Activated CD4-positive, alpha-beta T cell treated with anti-CD3 and anti-CD28 coated beads, Interleukin-2, amount 10 ng/mL, durations not matched to agents 7 days and 5 days (primary cell): ENCODE measurements at places on chromosomes 1 and 21. TPM values are rescaled to one million over a fixed set of nuclear protein-coding genes. Genes with fewer than 3 reads are reported as not detected.

DNA sequence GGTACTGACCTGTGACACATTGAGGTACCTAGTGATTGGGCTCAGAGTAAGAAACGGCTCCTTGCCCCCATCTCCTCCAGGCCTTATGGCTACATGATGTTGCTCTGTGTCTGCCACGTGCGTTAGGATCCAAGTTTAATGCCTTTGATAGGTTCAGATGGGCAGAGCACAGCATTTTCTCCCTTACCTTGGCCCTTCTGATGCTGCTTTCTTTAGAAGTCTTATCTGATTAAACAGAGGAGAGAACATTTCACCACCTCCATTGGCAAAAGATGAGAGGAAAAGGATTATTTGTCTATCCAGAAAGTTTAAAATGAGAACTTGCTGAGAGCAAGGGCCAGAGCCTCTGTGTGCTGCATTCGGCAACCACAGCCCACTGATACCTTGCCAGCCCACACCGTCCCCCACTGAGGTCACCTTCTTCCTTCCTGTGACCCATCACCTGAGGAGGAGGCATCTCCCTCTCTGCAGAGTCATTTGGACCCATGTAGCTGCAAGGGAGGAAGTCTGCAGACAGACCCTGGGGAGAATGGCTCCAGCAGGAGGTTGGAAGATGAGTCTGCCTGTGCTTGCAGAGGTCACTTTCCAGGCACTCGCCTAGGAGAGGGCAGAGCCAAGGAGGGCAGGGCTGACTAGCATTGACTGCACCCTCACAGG, 16.7 kb downstream of the SHISA4 start:
- no peak overlapping the region for H3K27ac ChIP-seq
- H3K4me3 ChIP-seq, result no peak overlapping the region
- DNase-seq, result no peak
- H3K36me3 ChIP-seq, result no peaks in the 10 kb centered on the region
- peaks cover 5% of the 10 kb centered on the region for H3K4me1 ChIP-seq

GRCh38 chr1:203038217-203038741, 12.0 kb downstream of the PPFIA4 start:
- no peaks in the 10 kb centered on the region for H3K36me3 ChIP-seq
- no peak for DNase-seq
- peaks cover 1% of the 10 kb centered on the region for H3K4me1 ChIP-seq

- H3K4me3 ChIP-seq, result no peak within 1 kb of the TSS
- H3K36me3 ChIP-seq, result peaks cover 2% of the 10 kb centered on the region
- H3K27me3 ChIP-seq, result peaks cover 51% of the 10 kb centered on the region
- no peak within 1 kb of the TSS for H3K27ac ChIP-seq
- no peak for DNase-seq
These were observed at the start of gene TPM3 for GRCh38 chr1:154191990-154192461. Gene TPM3 (minus strand): TSS chr1:154192100. CDS start chr1:154192018, 82 bp downstream.

GRCh38 chr1:39301606-39302005, 97.1 kb downstream of the MACF1 start:
- H3K27me3 ChIP-seq, result no peaks in the 10 kb centered on the region
- peaks cover 54% of the 10 kb centered on the region for H3K36me3 ChIP-seq
- DNase-seq, result no peak
- no peak overlapping the region for H3K4me3 ChIP-seq
- H3K27ac ChIP-seq, result no peak overlapping the region

GRCh38 chr1:82762829-82763532, 962.2 kb downstream of the ADGRL2 start:
- H3K36me3 ChIP-seq, result no peaks in the 10 kb centered on the region
- no peaks in the 10 kb centered on the region for H3K27me3 ChIP-seq
- DNase-seq, result no peak
- H3K27ac ChIP-seq, result no peak overlapping the region
- no peaks in the 10 kb centered on the region for H3K4me1 ChIP-seq
- H3K4me3 ChIP-seq, result no peak overlapping the region

GRCh38 chr1:238811211-238811879, 575.0 kb upstream of the CHRM3 start:
- DNase-seq, result no peak
- no peak overlapping the region for H3K4me3 ChIP-seq
- H3K36me3 ChIP-seq, result no peaks in the 10 kb centered on the region
- H3K27ac ChIP-seq, result no peak overlapping the region
- H3K27me3 ChIP-seq, result no peaks in the 10 kb centered on the region
- no peaks in the 10 kb centered on the region for H3K4me1 ChIP-seq

DNA sequence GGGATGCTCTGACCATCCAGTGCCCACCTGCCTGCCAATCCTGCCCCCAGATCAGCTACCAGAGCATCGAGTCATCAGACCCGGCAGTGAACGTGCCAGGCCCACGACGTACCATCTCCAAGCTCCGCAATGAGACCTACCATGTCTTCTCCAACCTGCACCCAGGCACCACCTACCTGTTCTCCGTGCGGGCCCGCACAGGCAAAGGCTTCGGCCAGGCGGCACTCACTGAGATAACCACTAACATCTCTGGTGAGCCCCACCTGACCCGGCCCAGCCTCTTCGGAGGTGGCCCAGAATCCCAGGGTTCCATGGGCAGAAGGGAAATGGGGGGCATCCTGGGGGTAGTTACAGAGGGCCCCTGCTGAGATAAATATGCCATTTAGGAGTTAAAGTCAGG, 43.1 kb downstream of the PTPRU start:
- no peak overlapping the region for H3K27ac ChIP-seq
- H3K27me3 ChIP-seq, result peaks cover 2% of the 10 kb centered on the region
- no peaks in the 10 kb centered on the region for H3K36me3 ChIP-seq
- peaks cover 4% of the 10 kb centered on the region for H3K4me1 ChIP-seq

DNA sequence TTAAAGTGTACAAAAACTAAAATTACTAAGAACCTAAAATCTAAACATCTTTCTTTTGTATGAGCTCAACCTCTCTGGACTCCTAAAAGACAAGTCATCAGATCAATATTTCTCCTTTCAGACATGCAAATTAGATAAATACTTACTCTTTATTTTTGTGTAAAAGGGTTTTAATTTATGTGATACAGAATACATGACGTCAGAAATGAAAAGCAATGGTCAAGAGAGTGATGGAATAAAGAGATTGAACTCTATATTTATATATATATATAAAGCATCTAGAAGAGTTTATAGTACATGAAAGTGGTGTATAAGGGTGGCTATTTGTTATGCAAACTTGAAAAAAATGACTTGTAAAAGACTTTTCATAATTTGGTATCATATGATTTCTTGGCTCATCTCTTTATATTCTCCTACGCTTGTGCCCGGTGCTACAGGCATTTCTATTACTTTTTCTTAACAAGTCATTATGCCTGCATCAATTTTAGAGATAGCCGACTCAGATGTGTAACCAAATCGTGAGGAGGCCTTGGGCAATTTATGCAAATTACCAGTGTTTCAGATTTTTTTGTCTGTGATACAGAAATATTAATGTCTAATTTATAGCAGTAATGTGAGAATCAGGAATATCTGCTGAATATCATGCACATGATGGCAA, 186.0 kb upstream of the OLFM3 start:
- H3K4me1 ChIP-seq, result no peaks in the 10 kb centered on the region
- no peak overlapping the region for H3K4me3 ChIP-seq
- no peaks in the 10 kb centered on the region for H3K36me3 ChIP-seq

- no peak overlapping the region for H3K27ac ChIP-seq
- peaks cover 2% of the 10 kb centered on the region for H3K4me1 ChIP-seq
- no peak overlapping the region for H3K4me3 ChIP-seq
These were observed 50.2 kb upstream of the KIF1B start for GRCh38 chr1:10160173-10160572.

GRCh38 chr1:230563591-230563990, 78.7 kb upstream of the COG2 start:
- peaks cover 21% of the 10 kb centered on the region for H3K27me3 ChIP-seq
- H3K36me3 ChIP-seq, result no peaks in the 10 kb centered on the region
- no peak overlapping the region for H3K27ac ChIP-seq
- H3K4me3 ChIP-seq, result no peak overlapping the region
- H3K4me1 ChIP-seq, result no peaks in the 10 kb centered on the region
- no peak for DNase-seq

DNA sequence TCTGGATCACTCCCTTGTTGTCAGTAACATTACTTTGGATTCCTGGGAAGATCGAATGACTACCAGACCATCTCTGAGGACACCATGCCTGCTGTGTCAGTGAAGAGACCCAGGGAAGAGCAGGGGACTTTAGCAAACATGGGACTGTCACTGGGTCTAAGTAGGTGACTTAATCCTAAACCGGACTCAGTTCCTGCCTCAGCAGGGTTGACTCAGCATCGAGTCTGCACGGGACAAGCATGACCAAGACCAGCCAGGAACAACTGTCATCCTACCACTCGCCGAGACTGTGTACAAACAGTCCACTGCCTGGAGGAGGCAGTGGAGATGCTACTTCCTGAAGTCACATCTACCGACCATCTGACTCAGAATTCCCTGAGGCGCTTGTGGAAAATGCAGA, 53.2 kb upstream of the RAB4A start:
- no peak for DNase-seq
- no peak overlapping the region for H3K27ac ChIP-seq
- no peaks in the 10 kb centered on the region for H3K27me3 ChIP-seq
- H3K4me1 ChIP-seq, result peaks cover 2% of the 10 kb centered on the region
- H3K4me3 ChIP-seq, result no peak overlapping the region

- H3K36me3 ChIP-seq, result no peaks in the 10 kb centered on the region
- H3K4me1 ChIP-seq, result no peaks in the 10 kb centered on the region
- H3K27ac ChIP-seq, result no peak overlapping the region
- no peak for DNase-seq
- H3K4me3 ChIP-seq, result no peak overlapping the region
These were observed 404.0 kb upstream of the KAZN start for GRCh38 chr1:14194511-14194910.

- H3K4me3 ChIP-seq, result peak overlapping the region; percentile 68
- DNase-seq, result no peak
- no peaks in the 10 kb centered on the region for H3K27me3 ChIP-seq
These were observed 12.0 kb downstream of the ATP8B2 start for GRCh38 chr1:154337253-154337894.

DNA sequence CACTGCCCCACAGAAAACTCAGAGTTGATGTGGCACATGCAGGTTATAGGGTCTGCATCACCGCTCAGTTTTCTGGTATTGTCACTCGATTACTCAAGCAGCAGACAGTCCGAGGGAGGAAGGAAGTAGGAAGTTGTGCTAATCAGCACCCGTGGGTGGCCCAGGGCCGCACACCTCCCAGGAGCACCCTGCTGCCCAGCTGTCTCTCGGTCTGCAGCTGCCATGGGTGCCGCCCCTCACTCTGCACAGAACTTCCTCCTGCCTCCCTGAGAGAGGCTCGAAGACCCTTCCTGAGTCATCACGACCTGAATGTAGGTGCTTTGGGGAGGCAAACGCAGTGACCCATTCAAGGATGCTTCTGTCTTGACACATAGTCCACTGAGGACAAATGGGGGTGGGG, 4.2 kb upstream of the TFF3 start:
- no peak overlapping the region for H3K4me3 ChIP-seq
- peaks cover 9% of the 10 kb centered on the region for H3K27me3 ChIP-seq
- no peaks in the 10 kb centered on the region for H3K36me3 ChIP-seq
- H3K4me1 ChIP-seq, result peaks cover 3% of the 10 kb centered on the region
- DNase-seq, result no peak

GRCh38 chr1:172851077-172851476, 192.2 kb downstream of the FASLG start:
- no peaks in the 10 kb centered on the region for H3K4me1 ChIP-seq
- peaks cover 4% of the 10 kb centered on the region for H3K36me3 ChIP-seq
- no peak overlapping the region for H3K27ac ChIP-seq
- H3K27me3 ChIP-seq, result peaks cover 29% of the 10 kb centered on the region
- DNase-seq, result no peak

DNA sequence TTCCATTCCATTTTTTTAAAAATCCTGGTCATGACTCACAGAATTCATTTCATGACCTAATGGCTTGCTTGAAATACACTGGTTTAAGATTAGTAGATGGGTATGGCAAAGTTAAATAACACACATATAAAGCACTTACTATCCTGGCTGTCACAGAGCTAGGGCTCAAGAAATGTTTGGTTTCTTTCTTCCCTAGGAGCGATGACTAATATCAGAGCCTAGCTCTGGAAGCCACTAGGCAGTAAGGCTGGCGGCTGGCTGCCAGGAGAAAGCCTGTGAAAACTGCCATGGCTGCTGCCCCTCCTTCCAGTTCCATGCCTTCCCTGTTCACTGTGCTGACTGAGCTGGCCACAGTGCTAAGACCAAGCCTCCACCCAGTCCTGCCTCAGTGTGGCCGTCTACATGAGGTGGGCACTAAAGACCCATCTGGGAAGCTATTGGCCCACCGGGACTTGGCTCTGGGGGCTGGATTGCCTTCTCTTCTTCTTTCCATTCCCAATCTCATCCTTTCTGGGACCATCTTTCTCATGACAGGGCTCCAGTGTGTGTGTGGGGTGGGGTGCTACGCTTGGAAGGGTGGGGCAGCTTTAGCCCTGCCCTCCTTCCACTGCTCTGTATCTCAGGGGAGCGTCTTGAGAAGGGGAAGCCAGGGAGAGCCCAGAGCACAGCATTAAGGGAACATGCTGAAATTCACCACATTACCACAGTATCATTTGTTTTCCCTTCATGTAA, 10.8 kb upstream of the ASCL5 start:
- no peak overlapping the region for H3K27ac ChIP-seq
- H3K4me3 ChIP-seq, result no peak overlapping the region
- no peaks in the 10 kb centered on the region for H3K36me3 ChIP-seq
- H3K27me3 ChIP-seq, result no peaks in the 10 kb centered on the region

Gene SLC45A3
- 0.08 TPM for total RNA-seq

Gene GPR157
- total RNA-seq, result 5.7 TPM

Gene DNM3
- 2.1 TPM for total RNA-seq

Gene LCE1A
- total RNA-seq, result not detected

Gene SPRR5
- total RNA-seq, result not detected

Gene AIDA
- total RNA-seq, result 81.1 TPM

Gene DPT
- total RNA-seq, result not detected

Gene ARHGEF2
- total RNA-seq, result 191 TPM
